ENCODE measurements at places on chromosomes 16 and 17.

DNA sequence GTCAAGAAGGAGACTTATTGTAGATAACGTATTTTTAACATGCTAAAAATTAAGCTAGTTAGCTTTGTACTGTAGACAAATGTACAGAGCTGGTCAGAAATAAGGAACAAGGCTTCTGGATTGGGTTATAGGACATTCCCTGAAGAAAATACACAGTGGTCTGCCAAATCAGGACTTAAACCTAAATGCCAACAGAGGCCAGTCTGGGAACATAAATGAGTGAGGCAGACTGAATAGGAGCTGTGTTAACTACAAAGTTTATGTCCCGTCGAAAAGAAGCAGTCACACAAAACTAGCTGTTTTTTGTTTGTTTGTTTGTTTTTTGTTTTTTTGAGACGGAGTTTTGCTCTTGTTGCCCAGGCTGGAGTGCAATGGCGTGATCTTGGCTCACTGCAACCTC is 120.4 kb upstream of the C17orf78 start:
- no peak for DNase-seq

- DNase-seq = no peak
Observed at GRCh38 chr16:674214-674881, 1.1 kb upstream of the RHBDL1 start.

GRCh38 chr16:50246299-50247122 is 19.8 kb upstream of the ADCY7 start:
- DNase-seq = peak; percentile 29

DNA sequence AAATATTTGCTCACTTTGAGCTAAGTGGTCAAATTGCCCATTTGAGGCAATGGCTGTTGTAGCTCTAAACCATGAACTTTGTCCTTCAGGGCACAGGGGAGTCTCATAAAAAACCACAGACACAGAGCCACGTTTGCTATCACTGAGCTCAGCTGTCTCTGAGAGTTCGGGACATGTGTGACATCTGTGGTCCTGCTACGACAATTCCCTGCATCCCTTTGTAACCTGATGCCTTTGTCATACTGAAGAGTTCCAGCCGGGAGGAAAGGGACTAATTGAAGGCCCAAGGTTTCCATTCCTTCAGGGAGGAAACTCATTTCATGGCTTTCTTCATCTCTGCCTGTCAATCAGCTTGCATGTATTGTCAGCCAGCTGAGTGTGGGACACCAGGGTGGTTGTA is 599.4 kb upstream of the CDH5 start:
- no peak for DNase-seq

GRCh38 chr17:50722746-50723145 is 3.3 kb downstream of the LUC7L3 start:
- peak; percentile 10 for DNase-seq

- no peak for DNase-seq
Observed at GRCh38 chr17:27568216-27568615, 62.8 kb upstream of the LGALS9 start.

GRCh38 chr16:57574646-57575467 is 32.4 kb downstream of the ADGRG5 start:
- DNase-seq = no peak

DNA sequence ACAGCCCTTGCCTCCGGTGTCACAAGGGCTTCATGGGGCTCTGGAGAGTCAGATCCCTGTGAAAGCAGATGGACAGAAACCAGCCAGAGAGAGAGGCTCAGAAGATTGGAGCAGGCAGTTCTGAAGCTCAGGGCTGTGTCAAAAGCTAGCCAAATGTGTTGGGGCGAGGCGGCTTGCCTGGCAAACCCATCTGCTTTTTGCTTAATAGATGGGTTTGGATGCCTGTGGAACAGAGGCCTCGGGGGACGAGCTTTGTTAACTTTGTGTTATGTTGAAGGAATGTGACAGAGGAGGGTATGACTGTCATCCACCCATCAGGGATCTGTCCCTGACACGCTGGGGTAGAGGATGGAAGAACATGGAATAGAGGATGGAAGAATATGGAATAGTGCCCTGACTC is 21.0 kb upstream of the SLC12A3 start:
- no peak for DNase-seq

All from suppressor macrophage treated with lipopolysaccharide for 4 hours (primary cell).